ENCODE measurements at places on chromosomes 1 and 21.

- DNase-seq = peak; percentile 45
Measured at GRCh38 chr1:31510853-31511789, 65.2 kb upstream of the TINAGL1 start.

- peak; percentile 11 for DNase-seq
Measured at GRCh38 chr1:180311011-180311730, 81.1 kb downstream of the LHX4 start.

- DNase-seq = no peak
Measured at GRCh38 chr1:177863796-177864195, 106.1 kb downstream of the SEC16B start.

DNA sequence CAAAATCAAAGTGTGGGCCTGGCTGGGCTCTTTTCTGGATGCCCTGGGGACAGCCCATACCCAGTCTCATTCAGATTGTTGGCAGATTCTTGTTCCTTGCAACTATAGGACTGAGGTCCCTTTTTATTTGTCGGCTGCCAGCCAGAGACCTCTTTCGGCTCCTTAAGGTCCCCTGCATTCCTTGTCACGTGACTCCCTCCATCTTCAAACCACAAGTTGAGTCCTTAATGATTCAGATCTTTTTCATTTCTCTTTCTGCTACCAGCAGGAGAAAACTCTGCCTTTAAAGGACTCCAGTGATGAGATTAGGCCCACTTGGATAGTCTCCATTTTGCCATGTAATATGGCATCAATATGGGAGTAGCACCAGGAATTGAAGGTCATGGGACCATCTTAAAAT lies 48.6 kb downstream of the PATJ start:
- no peak for DNase-seq

GRCh38 chr21:28906841-28907240 lies 85.8 kb downstream of the LTN1 start:
- DNase-seq = no peak

- no peak for DNase-seq
Measured at GRCh38 chr1:44497422-44498170, 92.5 kb downstream of the RNF220 start.

DNA sequence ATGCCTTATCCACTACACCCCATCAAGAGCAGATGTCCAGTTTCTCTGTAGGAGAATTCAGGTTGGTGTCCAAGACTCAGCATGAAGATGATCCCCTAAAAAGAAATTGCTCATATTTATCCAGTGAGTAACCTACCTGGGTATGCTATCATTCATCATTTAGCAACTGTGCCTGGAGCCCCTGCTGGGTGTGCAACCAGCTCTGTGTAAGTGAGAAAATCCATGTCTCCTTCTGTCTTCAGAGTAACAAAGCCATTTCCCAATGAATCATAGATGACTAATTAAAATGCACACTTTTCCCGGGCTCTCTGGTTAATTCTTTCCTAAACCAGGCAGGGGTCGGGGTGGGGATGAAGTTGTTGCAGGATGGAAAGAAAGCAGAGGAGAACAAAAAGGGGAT lies 35.8 kb downstream of the OLFML3 start:
- DNase-seq = peak; percentile 86

GRCh38 chr1:53326598-53327181 lies 1.2 kb downstream of the LRP8 start:
- DNase-seq = no peak

- DNase-seq = no peak
Measured at GRCh38 chr1:172500207-172500606, 32.7 kb upstream of the SUCO start.

All from foreskin keratinocyte (primary cell).